ENCODE measurements at places on chromosomes 11 and 22.

DNA sequence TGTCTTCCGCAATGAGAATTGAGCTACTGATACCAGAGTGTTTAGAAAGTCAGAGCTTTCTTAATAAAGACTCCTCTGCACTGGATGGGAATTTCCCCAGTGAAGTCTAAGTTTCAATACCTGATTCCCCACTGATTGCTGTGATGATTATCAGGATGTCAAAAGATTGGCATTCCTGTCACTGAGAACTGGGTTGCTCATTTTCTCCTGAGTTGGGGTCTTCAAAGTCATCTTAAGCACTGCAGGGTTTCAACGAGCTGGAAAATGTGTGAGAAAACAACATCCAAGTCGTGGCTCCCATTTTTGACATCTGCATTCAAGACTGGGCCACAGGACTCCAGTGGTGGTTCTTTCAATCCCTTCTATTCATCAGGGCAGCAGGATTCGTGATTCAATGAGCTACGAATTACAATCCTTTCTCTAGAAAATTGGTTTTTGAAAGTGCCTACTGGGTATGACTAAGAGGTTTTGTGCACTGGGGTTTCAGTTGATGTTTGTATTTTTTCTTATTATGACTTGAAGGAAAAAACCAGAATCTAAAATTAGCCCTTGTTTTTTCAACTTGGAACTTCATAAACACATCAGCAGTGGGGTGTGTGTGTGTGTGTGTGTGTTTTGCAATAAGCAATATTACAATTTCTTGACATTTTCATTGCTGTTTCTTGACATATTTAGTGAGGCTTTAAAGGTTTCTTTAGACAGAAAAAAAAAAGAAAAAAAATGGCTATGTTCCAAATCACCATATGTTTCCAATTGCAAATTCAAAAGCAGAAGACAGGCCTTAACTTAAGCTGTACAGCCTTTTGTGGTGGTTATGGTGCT, 233.0 kb downstream of the FAM76B start:
- DNase-seq = no peak

DNA sequence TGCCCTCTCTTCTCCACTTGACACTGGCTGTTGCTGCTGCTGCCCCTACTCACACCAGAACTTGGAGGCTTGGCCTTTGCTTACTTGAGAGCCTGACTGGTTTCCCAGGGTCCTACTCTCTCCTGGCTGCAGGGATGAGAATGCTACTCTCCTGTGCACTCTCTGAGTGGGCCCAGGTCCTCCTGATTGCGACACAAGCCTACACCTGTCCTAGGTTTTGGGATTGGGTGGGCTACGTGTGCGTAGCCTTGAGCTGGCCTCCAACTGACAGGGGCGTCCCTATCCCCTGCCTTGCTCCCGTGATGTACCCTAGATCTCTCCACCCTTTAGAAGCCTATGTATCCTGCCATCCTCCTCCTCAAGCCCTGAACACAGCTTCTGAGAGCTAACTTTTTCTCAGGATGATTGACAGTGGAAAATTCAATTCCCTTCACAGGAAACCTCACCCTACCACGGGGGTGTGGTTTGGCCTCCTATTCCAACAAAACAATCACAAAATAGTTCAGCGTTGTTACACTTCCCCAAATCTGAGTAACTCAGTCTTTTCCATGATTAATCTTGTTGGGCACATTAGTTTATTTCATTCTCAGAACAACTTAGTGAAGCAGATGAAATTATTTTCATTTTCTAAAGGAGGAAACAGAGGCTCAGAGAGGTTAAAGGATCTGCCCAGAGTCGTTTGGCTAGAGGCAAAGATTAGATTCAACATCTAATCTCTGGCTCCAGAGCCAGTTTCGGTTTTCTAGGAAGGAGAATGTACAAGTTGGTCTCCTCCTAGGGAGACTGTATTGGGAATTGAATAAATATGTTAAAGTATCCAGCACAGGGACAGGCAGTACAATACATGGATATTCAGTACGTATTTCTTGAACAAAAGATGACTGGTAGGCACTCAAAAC, 17.6 kb upstream of the AMOTL1 start:
- no peak for DNase-seq

DNA sequence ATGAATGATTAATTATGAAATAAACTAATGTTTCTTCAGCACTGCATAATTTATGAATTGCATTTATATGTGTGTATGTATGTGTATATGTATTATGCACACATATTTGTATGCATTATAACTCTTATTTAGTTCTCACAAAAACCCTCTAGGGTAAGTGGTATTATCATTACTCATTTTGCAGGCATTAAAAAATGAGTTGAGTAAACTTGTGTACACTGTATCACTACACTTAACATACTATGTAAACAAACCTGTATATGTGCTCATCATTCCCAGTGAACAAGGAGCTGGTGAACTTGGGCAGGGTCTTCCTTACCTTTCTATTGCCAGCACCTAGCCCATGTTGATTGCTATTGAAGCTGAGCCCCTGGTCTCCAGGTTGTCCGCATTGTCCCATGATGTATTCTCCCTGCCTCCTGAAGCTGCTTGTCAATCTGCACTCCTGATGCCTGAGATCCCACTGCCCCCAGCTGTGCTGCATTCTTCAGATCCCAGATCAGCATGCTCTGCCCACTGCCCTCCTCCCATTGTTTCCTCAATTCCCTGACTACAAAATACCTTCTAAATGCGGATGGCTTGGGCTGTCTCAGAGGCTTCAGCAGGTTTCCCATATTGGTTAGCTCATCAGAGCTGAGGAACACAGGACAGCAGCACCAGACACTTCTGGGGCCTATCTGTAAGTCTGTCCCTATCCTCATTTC, 267.9 kb upstream of the SESN3 start:
- no peak for DNase-seq

- DNase-seq = no peak
Observed at GRCh38 chr11:22203281-22203680, 10.4 kb downstream of the ANO5 start.

DNA sequence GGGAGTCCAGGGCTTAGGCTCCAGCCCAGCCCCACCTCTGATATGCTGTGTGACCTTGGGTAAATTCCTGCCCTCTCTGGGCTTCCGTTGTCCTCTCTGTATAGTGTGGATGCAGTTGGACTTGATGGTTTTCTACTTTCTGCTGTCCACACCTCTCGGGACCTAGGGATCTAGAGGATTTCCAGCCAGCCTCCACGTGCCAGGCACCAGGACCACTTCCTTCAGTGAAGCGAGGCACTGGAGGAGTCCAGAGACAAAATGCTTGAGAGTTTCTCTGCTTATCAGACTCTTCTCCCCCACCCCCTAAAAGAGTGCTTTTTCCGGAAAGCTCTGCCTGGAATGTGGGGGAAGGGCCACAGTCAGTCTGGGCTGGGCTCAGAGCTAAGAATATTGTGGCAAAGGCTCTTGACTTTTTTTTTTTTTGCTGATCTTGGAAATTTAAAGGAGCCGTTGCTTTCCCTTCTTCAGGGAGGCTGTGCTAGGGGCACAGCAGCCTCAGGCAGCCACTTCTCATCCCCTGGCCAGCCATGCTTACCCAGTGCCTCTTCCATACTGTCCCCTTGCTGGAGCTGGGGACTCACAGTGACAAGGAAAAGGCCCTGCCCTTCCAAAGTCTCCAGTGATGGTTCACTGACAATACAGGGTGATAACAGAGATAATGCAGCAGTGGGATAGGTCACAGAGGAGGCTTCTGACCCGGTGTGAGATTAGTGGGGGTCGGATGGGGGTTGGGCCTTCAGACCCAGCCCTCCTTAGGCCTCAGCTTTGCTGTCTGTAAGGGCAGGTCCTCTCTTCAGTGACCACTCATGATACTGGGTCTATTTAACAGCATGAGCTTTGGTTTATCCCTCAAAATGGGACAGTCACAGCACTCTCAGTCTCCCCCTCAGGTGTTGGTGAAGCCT, 2.9 kb upstream of the SERPINH1 start:
- DNase-seq = no peak

DNA sequence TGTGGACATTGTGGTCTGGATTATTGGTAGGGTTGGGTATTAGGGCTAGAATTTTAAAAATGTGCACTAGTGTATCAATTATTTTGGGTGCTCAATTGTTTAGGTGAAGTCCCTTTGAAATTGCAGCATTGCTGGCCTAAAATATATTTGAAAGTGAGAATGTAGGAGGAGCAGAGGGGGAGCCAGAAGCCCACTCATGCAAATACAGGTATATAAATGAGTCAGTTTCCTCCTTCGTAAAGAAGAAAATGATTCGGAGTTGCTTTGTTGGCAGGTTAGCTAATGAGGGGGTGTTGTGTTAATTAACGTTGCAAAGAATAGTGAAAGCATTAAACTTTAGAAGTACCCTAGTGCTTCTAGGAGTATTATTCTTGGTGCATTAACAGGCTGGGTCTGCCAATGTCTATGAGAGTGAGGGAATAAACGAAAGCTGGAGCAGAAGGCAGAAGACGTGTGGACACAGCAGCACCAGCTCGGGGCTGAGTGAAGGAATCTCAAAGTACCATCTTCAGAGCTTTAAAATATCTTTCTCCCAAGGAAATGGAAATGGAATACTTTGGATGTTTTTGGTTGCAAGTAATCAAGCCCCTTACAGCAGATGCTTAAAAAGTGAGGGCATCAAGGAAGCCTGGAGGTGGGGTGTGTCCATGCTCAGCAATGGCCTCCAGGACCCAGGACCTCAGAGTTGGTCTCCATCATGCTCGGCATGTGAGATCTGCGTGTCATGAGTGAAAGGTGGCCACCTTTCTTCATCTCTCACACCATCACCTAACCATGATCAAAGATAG, 522.9 kb downstream of the NTM start:
- no peak for DNase-seq

DNA sequence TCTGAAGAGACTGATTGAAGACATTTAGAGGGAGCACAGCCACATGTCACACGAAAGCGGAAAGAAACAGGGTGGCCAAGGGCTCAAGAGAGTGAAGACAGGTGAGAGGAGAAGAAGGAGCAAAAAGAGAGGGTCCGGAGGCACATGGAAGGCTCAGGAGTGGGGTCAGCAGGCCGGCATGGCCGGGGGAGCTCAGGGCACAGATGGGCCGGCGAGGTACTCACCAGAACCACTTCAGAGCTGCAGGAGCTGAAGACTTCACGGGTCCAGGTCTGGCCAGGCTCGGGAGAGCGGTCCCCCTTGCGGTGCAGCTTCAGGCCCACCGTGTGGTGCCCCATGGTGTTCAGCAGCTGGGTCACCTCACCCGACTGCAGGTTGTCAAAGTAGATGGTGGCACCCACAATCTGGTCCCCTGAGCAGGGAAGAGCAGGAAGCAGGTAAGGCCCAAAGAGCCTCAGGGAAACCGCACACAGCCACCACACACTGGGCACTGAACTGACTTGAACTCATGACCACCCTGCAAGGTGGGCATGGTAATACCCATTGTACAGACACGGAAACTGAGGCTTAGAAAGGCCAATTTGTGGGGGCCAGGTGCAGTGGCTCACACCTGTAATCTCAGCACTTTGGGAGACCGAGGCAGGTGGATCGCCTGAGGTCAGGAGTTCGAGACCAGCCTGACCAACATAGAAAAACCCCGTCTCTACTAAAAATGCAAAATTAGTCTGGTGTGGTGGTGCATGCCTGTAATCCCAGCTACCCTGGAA, 11.6 kb downstream of the AHNAK start:
- no peak for DNase-seq

- peak; percentile 37 for DNase-seq
Observed at GRCh38 chr11:126140926-126141280, 70.5 kb downstream of the RPUSD4 start.

- DNase-seq = no peak
Observed at GRCh38 chr11:47299078-47299477, 29.1 kb downstream of the MADD start.

DNA sequence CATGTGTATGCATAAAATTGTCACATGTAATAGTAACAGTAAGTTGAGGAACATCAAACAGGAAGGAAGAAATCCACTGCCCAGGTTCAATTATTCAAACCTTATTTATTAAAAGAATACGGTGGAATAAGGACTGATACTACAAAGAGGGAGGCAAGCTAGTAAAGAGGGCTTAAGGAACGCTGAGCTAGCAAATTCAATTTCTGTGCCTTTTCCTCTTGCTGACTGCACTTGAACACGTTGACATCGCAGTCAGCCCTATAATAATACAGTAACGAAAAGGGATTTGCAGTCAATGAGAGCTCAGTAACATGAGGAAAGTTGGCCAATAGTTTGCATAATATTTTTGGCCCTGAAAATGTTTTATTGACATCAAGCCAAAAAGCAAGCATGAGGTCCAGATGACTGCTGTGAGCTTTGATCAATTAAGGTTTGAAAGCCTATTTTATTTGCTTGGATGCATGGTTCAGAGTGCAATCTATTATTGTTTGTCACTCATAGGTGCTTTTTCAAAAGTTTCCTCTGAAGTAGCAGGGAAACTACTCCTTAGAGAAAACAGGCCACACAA, 861.8 kb downstream of the LRRC4C start:
- no peak for DNase-seq

DNA sequence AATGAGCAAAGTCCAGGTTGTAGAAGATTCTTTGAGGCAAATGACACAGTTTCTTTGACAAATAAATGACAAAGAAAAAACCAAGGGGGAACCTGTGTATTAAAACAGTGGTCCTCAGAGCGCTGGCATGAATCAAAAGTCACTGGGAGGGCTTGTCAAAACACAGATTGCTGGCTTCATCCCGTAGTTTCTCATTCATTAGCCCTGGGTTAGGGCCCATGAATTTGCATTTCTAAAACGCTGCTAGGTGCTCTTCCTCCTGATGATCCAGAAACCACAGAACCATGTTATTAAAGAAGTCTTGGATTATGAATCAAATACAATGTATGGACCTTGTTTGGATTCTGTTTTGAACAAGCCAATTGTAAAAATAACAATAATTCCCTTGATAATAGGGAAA, 92.7 kb downstream of the YAP1 start:
- DNase-seq = no peak

DNA sequence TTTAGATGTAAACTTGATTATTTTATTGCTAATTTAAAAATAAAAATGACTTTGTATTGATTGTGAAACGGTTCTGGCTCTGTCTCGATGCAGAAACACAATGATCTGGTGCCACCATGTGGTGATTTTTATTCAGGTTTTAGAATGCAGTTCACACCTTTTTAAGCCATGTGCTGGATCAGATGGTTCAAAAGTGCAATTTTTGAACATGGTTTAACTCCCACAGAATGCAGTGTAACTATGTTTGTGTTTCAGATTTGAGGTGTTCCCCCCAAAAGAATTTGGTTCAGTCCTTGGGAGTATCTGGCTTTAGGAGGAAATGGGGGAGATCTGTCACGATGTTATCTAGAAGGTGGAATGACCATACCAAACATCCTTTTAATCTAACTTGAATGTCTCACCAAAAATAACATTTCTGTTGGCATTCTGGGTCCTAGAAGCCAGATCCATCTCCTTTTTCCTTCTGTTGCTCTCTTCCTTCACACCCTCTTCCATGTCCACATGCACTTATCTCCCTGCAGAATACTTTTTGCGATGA, 7.9 kb downstream of the MRPL16 start:
- DNase-seq = no peak

DNA sequence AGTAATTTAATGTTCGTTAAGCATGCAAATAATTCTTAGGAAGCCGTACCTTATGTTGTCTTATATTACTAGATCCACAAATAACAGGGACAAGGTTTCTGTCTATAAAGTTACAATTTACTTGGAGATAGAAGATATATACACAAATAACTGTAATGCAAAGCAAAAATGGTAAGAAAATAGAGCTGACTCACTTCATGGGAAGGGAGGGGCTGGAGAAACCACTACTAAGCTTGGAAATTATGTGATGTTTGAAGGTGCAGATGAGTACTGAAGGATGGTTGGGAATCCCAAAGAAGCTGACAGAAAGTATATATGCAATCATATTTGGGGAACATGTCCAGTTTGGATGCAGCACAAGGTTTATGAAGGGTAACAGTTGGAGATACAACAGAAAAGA, 4.0 kb downstream of the NPAT start:
- no peak for DNase-seq
